ENCODE measurements at places on chromosomes 3 and 15. TPM values are rescaled to one million over a fixed set of nuclear protein-coding genes. Genes with fewer than 3 reads are reported as not detected.
A peak's percentile ranks its signal among the peaks of the same experiment; 100 is the strongest.

DNA sequence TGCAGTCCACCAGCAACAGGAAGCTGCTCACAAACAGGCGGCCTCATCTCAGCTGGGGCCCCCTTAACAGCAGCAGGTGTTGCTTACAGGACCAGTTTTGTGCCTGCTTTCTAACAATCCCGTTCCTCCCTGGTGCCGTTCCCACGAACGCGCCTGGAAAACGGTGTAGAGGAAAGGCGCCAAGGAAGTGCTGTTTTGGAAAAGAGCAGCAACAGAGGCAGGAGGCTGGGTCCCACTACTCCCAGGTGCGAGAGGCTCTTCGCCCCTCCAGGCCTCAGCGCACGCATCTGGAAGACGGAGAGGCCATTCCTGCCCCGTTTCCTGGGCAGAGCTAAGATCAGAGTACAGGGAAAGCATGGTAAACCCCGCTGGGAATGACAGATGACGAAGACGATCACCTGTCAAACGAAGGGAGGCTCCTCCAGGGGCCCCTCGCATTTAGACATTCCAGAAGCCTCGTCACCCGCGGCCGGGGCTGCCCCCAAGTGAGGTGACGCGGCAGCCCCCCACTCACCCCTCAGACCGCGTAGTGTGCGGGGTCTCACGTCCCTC lies 603 bp downstream of the SCAPER start:
- H3K4me3 ChIP-seq: peak overlapping the region; percentile 84
- H3K4me1 ChIP-seq: peaks cover 11% of the 10 kb centered on the region
- no peak for DNase-seq

- H3K4me1 ChIP-seq: no peaks in the 10 kb centered on the region
- no peaks in the 10 kb centered on the region for H3K27me3 ChIP-seq
- no peaks in the 10 kb centered on the region for H3K36me3 ChIP-seq
These were observed 175.7 kb downstream of the TMEM108 start for GRCh38 chr3:133213937-133214336.

GRCh38 chr3:32147509-32147908 lies 41.1 kb downstream of the GPD1L start:
- no peak for DNase-seq
- H3K36me3 ChIP-seq: no peaks in the 10 kb centered on the region
- H3K27me3 ChIP-seq: no peaks in the 10 kb centered on the region
- no peak overlapping the region for H3K4me3 ChIP-seq

DNA sequence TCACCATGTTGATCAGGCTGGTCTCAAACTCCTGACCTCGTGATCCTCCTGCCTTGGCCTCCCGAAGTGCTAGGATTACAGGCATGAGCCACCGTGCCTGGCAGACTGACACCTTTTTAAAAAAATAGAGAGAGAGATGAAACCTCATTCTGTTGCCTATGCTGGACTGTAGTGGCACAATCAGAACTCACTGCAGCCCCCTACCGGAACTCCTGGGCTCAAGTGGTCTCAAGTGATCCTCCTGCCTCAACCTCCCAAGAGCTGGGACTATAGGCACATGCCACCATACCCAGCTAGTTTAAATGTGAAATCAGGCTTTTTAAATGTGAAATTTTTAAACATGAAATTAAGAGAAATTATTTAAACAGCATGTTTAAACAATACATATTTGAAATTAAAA lies 265.2 kb upstream of the UBE2E1 start:
- no peaks in the 10 kb centered on the region for H3K36me3 ChIP-seq
- no peak overlapping the region for H3K27ac ChIP-seq
- no peak overlapping the region for H3K4me3 ChIP-seq
- H3K27me3 ChIP-seq: no peaks in the 10 kb centered on the region
- DNase-seq: no peak

DNA sequence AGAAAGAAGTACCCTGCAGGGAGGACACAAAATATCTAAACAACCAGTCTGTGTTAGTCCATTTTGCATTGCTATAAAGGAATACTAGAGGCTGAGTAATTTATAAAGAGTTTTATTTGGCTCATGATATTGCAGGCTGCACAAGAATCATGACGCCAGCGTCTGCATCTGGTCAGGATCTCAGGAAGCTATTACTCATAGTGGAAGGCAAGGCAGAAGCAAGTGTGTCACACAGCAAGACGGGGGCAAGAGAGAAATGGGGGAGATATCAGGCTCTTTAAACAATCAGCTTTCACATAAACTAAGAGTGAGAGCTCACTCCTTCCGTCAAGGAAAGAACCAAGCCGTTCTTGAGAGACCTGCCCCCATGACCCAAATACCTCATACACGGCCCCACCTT lies 614.8 kb downstream of the ZIC1 start:
- H3K27me3 ChIP-seq: no peaks in the 10 kb centered on the region
- DNase-seq: no peak
- H3K4me1 ChIP-seq: no peaks in the 10 kb centered on the region
- H3K4me3 ChIP-seq: no peak overlapping the region
- H3K27ac ChIP-seq: no peak overlapping the region
- no peaks in the 10 kb centered on the region for H3K36me3 ChIP-seq

DNA sequence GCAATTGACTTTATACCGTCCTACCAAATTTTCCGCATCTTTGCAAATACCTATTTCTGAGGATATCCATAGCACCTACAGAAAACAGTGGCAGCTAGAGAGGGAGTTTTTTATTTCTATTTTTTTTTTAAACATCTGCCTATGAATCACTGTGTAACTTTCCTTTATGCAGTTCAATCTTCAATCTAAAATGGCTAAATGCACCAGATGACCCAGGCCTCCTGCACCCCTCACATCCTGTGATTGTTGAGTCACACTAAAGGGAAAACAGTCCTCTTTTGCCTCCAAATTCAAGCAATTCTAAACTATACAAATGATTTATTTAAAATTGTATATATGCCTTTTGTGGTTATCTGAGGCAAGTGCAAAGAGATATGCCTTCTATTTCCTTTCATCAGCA lies 20.1 kb upstream of the BCL6 start:
- H3K27me3 ChIP-seq: no peaks in the 10 kb centered on the region
- DNase-seq: no peak
- no peaks in the 10 kb centered on the region for H3K36me3 ChIP-seq
- H3K27ac ChIP-seq: no peak overlapping the region
- no peak overlapping the region for H3K4me3 ChIP-seq

DNA sequence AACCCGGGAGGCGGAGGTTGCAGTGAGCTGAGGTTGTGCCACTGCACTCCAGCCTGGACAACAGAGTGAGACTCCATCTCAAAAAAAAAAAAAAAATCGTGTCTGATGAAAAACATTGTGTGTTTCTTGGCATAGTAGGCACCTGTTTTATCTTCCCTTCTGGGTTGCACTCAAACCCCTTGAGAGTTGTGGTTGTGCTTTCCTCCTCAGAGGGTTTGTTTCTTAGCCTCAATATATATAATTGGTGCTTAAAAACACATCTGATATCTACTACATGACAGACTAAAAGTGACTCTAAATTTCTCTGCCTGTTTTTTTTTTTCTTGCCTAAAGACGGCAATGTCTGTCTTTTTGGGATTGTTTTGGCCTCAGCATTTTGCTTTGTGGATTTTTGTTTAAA lies 7.6 kb downstream of the NR1D2 start:
- peaks cover 47% of the 10 kb centered on the region for H3K36me3 ChIP-seq
- H3K27me3 ChIP-seq: no peaks in the 10 kb centered on the region
- H3K27ac ChIP-seq: no peak overlapping the region
- DNase-seq: no peak
- H3K4me1 ChIP-seq: peaks cover 29% of the 10 kb centered on the region

GRCh38 chr3:147760941-147761340 lies 351.8 kb downstream of the ZIC1 start:
- no peaks in the 10 kb centered on the region for H3K36me3 ChIP-seq
- no peaks in the 10 kb centered on the region for H3K27me3 ChIP-seq
- no peaks in the 10 kb centered on the region for H3K4me1 ChIP-seq
- no peak for DNase-seq
- no peak overlapping the region for H3K27ac ChIP-seq

DNA sequence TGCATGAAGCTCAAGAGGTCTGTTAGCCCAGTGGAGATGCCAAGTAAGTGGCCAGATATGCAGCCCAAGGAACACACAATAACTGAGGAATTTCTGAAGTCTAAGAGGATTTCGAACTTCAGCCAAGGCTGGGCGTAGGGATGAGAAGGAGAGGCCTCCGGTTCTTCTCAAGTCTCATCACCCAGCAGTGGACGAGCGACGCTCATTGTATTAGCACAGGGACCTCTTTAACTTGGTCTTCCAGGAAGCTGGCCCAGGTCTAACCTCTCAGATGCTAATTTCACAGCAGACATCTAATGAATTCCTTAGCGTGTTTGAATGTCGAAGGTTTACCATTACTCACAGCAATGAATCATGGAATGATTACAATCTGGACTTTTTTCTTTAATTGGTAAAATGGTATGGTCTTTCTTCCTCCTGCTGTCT lies 85.0 kb downstream of the HES1 start:
- H3K4me3 ChIP-seq: no peak overlapping the region
- no peak for DNase-seq
- H3K27me3 ChIP-seq: no peaks in the 10 kb centered on the region
- peaks cover 7% of the 10 kb centered on the region for H3K4me1 ChIP-seq
- no peak overlapping the region for H3K27ac ChIP-seq
- no peaks in the 10 kb centered on the region for H3K36me3 ChIP-seq

GRCh38 chr15:83930392-83931212 lies 276.7 kb downstream of the ADAMTSL3 start:
- no peaks in the 10 kb centered on the region for H3K36me3 ChIP-seq
- no peaks in the 10 kb centered on the region for H3K27me3 ChIP-seq
- no peak overlapping the region for H3K4me3 ChIP-seq
- no peak for DNase-seq
- H3K4me1 ChIP-seq: no peaks in the 10 kb centered on the region
- H3K27ac ChIP-seq: no peak overlapping the region

GRCh38 chr3:129346695-129347457 lies 68.2 kb downstream of the HMCES start:
- peaks cover 11% of the 10 kb centered on the region for H3K4me1 ChIP-seq
- H3K4me3 ChIP-seq: no peak overlapping the region
- H3K27ac ChIP-seq: no peak overlapping the region
- H3K27me3 ChIP-seq: no peaks in the 10 kb centered on the region

DNA sequence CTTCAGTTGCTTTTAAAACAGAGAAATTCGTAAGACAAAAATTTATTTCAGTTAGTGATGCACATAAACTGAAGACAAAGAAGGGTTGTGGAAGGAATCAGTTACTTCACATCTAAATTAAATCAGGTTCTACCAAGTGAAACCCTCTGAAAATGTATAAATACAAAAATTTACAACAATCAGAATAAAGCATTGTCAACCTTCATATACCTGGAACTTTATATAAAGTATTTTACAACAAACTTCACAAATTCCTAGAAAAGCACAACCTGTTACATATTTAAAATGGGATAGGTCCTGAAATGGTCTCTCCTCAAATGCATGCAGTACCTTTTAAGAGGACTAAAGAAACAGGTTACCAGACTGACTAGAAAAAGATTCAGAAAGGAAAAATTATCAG lies 26.9 kb downstream of the ATOSA start:
- no peaks in the 10 kb centered on the region for H3K36me3 ChIP-seq
- peak overlapping the region; percentile 84 for H3K27ac ChIP-seq
- H3K27me3 ChIP-seq: no peaks in the 10 kb centered on the region
- H3K4me3 ChIP-seq: peak overlapping the region; percentile 34
- DNase-seq: no peak
- H3K4me1 ChIP-seq: peaks cover 22% of the 10 kb centered on the region

GRCh38 chr15:66126031-66126441 lies 127.5 kb downstream of the MEGF11 start:
- peaks cover 70% of the 10 kb centered on the region for H3K27me3 ChIP-seq
- H3K4me3 ChIP-seq: no peak overlapping the region
- no peak overlapping the region for H3K27ac ChIP-seq
- no peaks in the 10 kb centered on the region for H3K36me3 ChIP-seq
- H3K4me1 ChIP-seq: no peaks in the 10 kb centered on the region

DNA sequence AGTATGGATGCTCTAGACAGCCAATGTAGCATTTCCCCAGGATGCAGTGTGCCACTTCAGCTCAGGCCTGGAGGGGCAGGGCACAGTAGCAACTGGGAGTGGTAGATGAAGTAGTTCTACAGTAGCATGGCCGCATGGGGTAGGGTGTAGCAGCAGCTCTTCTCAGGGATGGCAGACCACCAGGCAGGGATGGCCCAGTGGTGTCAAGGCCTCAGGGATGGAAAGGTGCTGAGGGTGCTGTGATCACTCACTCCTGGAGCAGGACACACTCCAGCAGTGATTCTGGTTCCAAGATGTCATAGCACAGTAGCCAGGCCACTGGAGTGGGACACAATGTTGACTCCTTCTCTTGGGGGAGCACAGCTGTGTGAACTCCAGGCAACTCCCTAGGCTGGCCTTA lies 210.9 kb upstream of the LYSMD4 start:
- no peaks in the 10 kb centered on the region for H3K27me3 ChIP-seq
- no peaks in the 10 kb centered on the region for H3K4me1 ChIP-seq
- no peaks in the 10 kb centered on the region for H3K36me3 ChIP-seq
- H3K4me3 ChIP-seq: no peak overlapping the region
- H3K27ac ChIP-seq: no peak overlapping the region

GRCh38 chr15:73972984-73973682 lies 19.0 kb downstream of the STOML1 start:
- no peak overlapping the region for H3K4me3 ChIP-seq
- peak; percentile 84 for DNase-seq
- peaks cover 10% of the 10 kb centered on the region for H3K4me1 ChIP-seq
- H3K27ac ChIP-seq: no peak overlapping the region
- H3K36me3 ChIP-seq: no peaks in the 10 kb centered on the region

GRCh38 chr3:193917158-193917557 lies 218.8 kb upstream of the HES1 start:
- no peak for DNase-seq
- no peaks in the 10 kb centered on the region for H3K27me3 ChIP-seq
- no peak overlapping the region for H3K4me3 ChIP-seq
- H3K36me3 ChIP-seq: no peaks in the 10 kb centered on the region
- H3K4me1 ChIP-seq: no peaks in the 10 kb centered on the region

- no peak overlapping the region for H3K27ac ChIP-seq
- no peak overlapping the region for H3K4me3 ChIP-seq
- no peaks in the 10 kb centered on the region for H3K27me3 ChIP-seq
- no peaks in the 10 kb centered on the region for H3K36me3 ChIP-seq
- H3K4me1 ChIP-seq: no peaks in the 10 kb centered on the region
- DNase-seq: no peak
These were observed 45.9 kb downstream of the HCN4 start for GRCh38 chr15:73322665-73323373.

GP5 gene
- total RNA-seq: not detected

FSTL1 gene
- total RNA-seq: 1,532 TPM

FOXB1 gene
- total RNA-seq: not detected

NPAP1 gene
- total RNA-seq: not detected

THPO gene
- total RNA-seq: not detected

ROPN1 gene
- total RNA-seq: not detected

ATP13A5 gene
- not detected for total RNA-seq

GLDN gene
- not detected for total RNA-seq

RARB gene
- 11.7 TPM for total RNA-seq

KIF7 gene
- 14.3 TPM for total RNA-seq

All from SJSA1 (cell line).